ENCODE measurements at places on chromosomes 11 and 22.

DNA sequence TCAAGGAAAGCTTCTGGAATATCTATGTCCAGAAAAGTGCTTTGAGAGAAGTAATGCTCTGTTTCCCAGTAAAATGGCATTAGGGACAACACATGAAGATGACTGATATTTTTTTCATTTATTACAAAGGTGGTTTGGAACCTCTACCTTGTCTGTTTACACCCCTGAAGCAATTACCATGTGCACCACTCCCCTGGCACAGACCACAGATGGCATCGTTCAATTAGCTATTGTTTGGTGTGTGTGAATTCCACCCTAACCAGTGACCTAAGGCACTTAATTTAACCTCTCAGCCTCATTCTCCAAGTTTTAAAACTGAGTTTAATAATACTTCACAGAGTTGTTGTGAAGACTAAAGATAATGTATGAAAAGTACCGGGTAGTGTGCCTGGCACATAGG lies 127.6 kb upstream of the BMAL1 start:
- DNase-seq, result no peak

DNA sequence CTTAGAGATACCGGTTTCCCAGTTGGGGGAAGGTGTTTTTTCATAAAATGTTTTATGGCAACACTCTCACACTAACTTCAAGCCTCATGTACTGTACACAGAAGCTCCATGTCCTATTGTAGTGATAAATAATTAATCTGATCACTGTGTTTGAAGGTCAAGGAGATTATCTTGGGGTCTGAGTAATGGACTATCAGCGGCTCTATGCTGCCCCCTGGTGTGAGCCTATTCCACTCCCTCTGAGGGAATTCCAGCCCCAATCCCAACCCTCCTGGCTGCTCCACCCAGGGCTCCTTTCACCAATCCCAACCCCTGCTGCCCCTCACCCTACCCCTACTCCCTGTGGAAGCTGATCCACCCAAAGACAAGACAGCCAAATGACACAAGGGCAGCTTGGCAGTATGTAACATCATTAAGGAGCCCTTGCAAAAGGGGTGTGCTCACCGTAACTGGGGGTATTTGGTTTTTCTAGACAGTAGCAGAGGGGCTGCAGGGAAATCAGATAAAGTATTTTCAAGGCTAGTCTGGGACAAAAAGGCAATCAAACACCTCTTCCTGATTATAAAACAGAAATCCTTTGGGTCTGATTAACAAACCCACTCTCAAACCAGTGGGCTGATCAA lies 22.3 kb downstream of the HPS4 start:
- peak; percentile 72 for DNase-seq

- DNase-seq, result peak; percentile 74
Observed at GRCh38 chr11:119356349-119357031, 10.0 kb upstream of the MFRP start.

DNA sequence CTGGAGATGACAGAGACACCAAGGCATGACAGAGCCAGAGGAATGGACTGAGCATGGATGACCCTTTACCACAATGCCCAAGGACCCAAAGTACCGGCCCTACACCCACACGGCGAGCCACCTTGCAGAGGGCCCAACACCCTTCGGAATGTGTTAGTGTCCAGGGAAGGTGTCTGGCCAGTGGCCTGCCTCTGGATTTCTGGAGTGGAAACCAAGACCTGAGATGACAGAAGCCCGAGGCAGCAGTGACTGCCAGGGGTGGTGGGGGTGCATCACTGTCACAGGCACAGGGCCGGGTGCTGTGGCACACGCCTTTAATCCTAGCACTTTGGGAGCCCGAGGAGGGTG lies 28.7 kb downstream of the PDGFB start:
- DNase-seq, result no peak

DNA sequence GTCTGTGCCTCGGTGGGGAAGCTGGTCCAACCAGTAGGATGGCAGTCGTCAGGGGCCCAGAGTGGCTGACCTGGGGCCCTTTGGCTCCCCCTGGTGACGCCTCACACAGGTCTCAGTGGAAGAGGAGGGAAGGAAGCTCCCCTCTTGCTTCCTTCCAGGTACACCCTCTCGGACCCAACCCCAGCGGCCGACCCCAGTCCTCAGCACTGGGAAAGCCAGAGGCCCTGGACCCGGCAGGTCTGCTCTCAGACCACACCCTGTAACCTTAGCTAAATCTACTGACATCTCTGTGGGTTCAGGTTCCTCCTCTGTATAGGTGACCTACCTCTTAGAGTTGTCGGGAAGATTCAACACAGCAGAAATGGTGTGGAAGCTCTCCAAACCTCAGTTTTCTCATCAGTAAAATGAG lies 3.4 kb upstream of the SCUBE1 start:
- DNase-seq, result peak; percentile 31

DNA sequence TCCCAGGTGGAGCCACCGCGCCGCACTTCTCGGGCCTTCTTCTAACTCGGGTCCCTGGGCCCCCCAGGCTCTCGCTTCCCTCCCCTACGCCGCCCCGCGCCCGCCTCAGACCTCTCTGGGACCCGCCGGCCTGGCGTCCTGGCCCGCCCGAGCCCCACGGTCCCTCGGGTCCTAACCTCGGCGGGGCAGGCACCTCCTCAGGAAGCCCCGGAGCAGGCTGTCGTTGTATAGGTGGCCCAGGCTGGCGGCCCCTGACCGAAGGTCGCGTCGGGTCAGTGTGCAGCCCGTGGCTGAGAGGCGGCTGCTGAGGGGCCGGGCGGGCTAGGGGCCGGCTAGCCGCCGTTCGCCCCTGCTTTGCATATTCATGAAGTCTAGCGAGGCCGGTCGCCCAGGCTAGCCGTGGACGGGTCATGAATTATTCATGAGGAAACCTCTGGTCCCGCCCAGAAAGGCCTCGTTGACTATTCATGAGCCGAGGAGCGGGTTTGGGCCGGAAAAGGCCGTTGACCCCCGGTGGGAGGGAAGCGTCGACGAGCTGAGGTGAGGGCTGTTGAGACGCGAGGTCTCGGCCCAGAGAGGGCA lies at the start of gene HORMAD2:
HORMAD2 (plus strand) TSS at position 513 of the 582 bp plus-strand sequence. CDS start 13,489 bp downstream, outside the sequence.
- DNase-seq, result peak; percentile 4

DNA sequence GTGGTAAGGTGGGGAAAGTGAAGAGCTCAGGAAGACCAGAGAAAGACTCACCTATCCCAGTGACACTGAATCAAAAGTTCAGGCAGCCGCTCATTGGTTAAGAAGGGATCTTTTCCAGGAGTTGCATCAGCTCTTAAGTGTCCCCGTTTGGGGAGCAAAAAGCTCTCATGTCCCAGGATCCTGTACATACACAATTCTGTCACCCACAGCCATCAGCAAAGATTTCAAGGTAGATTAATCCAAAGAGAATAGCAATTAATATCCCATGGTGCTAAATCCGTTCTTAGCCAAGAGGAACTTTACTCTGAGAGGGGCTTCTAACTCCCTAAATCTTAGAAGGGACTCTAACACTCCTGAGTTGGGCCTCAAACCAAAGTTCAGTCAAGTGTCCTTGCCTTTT lies 19.3 kb downstream of the FOLR3 start:
- DNase-seq, result no peak

DNA sequence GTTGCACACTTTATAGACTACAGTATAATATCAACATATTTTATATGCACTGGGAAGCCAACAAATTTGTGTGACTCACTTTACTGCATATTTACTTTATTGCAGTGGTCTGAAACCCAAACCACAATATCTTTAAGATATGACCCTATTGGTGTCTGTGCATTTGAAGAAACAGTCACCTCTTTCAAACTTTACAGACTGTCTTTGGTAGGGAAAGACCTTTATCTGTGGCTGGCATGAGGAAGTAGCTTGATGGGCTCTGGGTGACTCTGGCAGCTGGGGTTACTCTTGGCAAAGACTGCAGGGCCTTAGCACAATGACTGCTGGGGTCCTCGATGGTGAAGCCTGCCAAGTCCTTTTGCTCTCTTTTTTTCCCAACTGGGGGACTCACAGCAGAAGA lies 21.3 kb upstream of the ABTB2 start:
- DNase-seq, result no peak

- no peak for DNase-seq
Observed at GRCh38 chr11:1831338-1832210, 3.2 kb upstream of the SYT8 start.

All from inflammatory macrophage treated with lipopolysaccharide for 1 hour (primary cell).